ENCODE measurements at places on chromosomes 13 and 19.

DNA sequence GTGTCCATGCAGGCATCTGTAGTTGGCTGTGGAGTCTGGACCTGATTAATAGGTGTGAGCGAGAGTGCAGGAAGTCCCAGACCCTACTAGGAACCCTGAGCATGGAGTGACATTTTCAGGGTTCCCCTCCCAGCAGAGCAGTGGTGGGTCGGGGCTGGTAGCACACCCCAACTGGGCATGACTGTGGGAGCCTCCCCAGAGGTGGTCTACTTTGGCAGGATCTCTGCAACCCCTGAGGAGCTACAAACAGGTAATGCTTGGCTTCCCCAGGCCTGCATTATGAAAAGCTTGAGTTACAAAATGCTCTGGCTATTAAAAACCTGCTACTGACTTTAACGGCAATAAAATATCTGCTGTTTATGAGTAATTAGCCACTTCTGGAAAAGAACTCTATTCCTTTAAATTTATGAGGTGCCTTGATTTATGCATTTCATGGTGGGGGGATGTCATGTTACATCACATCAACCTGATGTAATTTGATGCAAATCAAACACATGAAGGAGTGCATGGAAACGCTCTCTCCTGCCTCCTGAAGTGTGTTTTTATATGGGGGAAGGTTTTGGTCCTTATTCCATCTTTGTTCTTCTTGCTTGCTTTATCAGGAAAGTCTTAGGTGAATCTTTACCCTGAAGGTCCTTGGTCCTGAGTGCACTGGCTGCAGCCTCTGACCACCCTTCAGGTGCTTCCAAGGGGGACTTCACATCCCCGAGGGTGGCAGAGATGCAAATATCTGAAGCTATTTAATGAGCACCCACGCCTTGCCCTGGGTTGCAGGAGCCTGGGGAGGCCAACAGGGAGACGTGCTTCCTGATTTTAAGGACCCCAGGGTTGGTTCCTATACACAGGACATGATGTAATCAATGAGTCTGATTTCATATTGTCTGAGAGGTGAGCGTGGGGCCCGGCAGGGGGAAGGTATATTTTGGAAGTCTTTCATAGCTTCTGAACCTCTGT lies 54.0 kb downstream of the ZNF536 start:
- no peak overlapping the region for H3K27ac ChIP-seq
- H3K4me1 ChIP-seq = no peaks in the 10 kb centered on the region
- no peak overlapping the region for H3K4me3 ChIP-seq
- no peaks in the 10 kb centered on the region for H3K36me3 ChIP-seq

DNA sequence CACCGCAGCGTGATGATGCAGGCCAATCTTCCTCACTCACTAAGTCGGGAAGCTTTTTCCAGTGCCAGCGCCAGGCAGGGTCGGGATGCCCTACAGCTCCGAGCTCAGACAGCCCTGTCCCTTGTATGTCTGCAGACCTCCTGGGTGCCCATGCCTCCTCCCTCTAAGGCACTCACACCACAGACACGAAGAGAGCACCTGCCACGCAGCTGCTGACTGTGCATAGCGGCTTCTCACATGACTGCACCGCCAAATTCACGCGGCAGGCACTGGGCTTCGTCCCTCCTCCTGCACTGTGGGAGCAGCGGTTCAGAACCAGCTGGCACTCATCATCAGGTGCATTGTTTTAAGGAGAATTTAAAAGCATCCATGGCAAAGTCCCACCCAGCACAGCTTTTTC lies 88.1 kb downstream of the SLC7A1 start:
- H3K4me3 ChIP-seq = no peak overlapping the region
- no peak overlapping the region for H3K27ac ChIP-seq
- no peaks in the 10 kb centered on the region for H3K4me1 ChIP-seq
- H3K27me3 ChIP-seq = peaks cover 14% of the 10 kb centered on the region

- H3K36me3 ChIP-seq = peaks cover 50% of the 10 kb centered on the region
- H3K27me3 ChIP-seq = no peaks in the 10 kb centered on the region
- peaks cover 6% of the 10 kb centered on the region for H3K4me1 ChIP-seq
- H3K4me3 ChIP-seq = no peak overlapping the region
- no peak for DNase-seq
Measured at GRCh38 chr19:19652482-19653295, 9.2 kb upstream of the GMIP start.

- H3K27ac ChIP-seq = no peak overlapping the region
- no peaks in the 10 kb centered on the region for H3K36me3 ChIP-seq
- no peaks in the 10 kb centered on the region for H3K27me3 ChIP-seq
- no peak overlapping the region for H3K4me3 ChIP-seq
Measured at GRCh38 chr13:20391597-20392452, 133.8 kb downstream of the CRYL1 start.

- no peak overlapping the region for H3K27ac ChIP-seq
- H3K27me3 ChIP-seq = no peaks in the 10 kb centered on the region
- no peaks in the 10 kb centered on the region for H3K4me1 ChIP-seq
- DNase-seq = no peak
Measured at GRCh38 chr13:55517312-55517711, 1623.4 kb upstream of the PRR20A start.

DNA sequence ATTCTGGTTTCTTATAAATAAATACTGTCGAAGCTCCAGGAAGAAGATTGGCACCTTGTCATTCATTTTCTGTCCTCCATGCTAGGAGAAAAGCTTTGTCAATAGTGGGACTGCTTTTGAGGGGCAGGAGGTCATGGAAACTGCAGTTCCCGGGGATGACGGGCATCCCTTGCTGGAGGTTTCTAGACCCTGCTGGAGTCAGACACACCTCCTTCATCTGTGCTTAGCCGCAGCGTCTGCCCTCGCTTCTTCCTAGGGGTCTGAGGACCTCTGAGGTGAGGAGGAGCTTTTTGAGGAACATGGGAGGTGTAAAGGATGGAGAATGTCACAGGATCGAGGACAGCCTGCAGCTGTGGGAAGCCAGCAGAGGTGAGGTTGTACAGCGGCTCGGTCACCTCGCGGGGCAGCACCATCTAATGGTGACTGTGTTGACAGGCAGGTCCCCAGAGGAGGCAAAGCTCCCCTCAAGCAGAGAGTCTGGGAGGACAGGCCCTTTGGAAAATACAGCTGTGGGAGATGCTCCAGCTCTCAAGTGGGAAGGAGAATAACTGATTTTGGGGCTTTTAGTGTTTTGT lies 172.7 kb upstream of the RNF113B start:
- H3K36me3 ChIP-seq = peaks cover 3% of the 10 kb centered on the region
- H3K27me3 ChIP-seq = peaks cover 13% of the 10 kb centered on the region
- no peak overlapping the region for H3K4me3 ChIP-seq
- no peak for DNase-seq
- H3K4me1 ChIP-seq = no peaks in the 10 kb centered on the region

DNA sequence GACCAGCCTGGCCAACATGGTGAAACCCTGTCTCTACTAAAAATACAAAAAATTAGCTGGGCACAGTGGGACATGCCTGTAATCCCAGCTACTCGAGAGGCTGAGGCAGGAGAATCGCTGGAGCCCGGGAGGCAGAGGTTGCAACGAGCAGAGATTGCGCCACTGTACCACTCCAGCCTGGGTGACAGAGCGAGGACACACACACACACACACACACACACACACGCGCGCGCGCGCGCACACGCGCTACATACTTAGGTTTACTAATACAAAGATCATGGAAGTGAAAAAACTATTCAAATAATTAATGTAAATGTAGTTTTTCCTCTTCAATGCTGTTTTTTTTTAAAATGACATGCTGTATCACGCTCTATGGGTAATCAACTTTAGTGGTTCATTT lies 58.5 kb upstream of the ZDHHC20 start:
- H3K36me3 ChIP-seq = peaks cover 39% of the 10 kb centered on the region
- H3K27ac ChIP-seq = peak overlapping the region; percentile 28
- H3K4me3 ChIP-seq = no peak overlapping the region
- no peaks in the 10 kb centered on the region for H3K27me3 ChIP-seq
- H3K4me1 ChIP-seq = no peaks in the 10 kb centered on the region

- peaks cover 10% of the 10 kb centered on the region for H3K36me3 ChIP-seq
- H3K27ac ChIP-seq = no peak overlapping the region
- no peak for DNase-seq
- H3K4me1 ChIP-seq = peaks cover 2% of the 10 kb centered on the region
- H3K27me3 ChIP-seq = no peaks in the 10 kb centered on the region
- no peak overlapping the region for H3K4me3 ChIP-seq
Measured at GRCh38 chr13:20856650-20857049, 45.9 kb downstream of the XPO4 start.

DNA sequence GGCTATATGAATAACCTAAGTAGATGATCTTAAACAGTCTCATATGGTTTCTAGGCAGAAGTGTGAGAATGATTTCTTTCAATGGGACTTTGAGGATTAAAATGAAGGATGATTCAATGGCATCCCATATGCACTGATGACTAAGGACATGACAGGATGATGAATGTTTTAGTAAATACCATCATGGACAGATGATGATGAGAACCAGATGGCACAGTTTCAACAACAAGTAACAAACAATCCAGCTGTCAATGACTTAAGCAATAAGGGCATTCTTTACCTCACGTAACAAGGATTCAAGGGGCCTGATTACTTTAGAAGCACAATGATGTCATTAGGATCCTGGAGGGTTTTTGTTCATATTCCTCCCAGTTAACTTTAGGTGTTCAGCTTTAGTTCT lies 2678.4 kb downstream of the PCDH9 start:
- H3K27ac ChIP-seq = no peak overlapping the region
- no peak for DNase-seq
- H3K4me1 ChIP-seq = no peaks in the 10 kb centered on the region
- no peaks in the 10 kb centered on the region for H3K27me3 ChIP-seq
- H3K4me3 ChIP-seq = no peak overlapping the region
- H3K36me3 ChIP-seq = no peaks in the 10 kb centered on the region

DNA sequence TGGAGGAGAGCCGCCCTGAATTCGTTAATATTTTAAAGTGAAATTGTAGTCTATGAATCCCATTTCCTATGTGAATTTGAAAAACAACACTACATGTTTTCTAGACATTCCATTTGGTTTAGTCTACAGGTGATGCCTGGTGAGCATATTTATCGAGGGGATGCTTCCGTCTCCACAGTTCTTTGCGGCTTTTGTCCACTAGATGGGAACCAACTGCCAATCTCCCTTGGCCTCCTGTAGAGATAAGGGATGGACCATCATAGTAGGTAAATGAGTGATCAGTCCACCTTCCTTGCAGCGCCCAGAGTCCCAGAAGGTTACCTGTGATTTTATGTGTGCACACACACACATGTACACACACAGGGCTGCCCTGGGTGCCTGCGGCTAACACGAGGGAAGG lies 289.8 kb upstream of the SOX21 start:
- no peak overlapping the region for H3K27ac ChIP-seq
- no peaks in the 10 kb centered on the region for H3K4me1 ChIP-seq
- H3K27me3 ChIP-seq = peaks cover 43% of the 10 kb centered on the region
- no peak overlapping the region for H3K4me3 ChIP-seq
- no peak for DNase-seq

DNA sequence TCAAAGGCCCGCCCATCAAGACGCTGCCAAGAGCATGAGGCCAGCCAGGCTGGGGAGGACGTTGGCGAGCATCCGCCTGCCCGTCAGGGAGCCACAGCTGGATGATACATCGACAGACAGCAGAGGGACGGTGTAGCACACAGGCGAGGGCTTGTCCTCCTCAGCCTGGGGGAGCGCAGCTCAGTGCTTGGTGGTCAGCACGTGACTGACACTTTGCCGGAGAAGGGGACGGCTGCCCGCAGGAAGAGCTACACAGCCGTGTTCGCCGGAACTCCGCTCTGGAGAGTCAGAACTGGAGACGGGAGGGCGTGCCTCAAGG lies 34.1 kb downstream of the CSNK1G2 start:
- DNase-seq = no peak
- no peaks in the 10 kb centered on the region for H3K27me3 ChIP-seq
- H3K27ac ChIP-seq = no peak overlapping the region
- peaks cover 32% of the 10 kb centered on the region for H3K36me3 ChIP-seq
- H3K4me3 ChIP-seq = no peak overlapping the region

Measured in effector memory CD8-positive, alpha-beta T cell (primary cell).